Activated naive CD4-positive, alpha-beta T cell treated with anti-CD3 and anti-CD28 coated beads, Interleukin-2, amount 50 U/mL, for 16 hours (primary cell): ENCODE measurements at places on chromosomes 5 and 9.

DNA sequence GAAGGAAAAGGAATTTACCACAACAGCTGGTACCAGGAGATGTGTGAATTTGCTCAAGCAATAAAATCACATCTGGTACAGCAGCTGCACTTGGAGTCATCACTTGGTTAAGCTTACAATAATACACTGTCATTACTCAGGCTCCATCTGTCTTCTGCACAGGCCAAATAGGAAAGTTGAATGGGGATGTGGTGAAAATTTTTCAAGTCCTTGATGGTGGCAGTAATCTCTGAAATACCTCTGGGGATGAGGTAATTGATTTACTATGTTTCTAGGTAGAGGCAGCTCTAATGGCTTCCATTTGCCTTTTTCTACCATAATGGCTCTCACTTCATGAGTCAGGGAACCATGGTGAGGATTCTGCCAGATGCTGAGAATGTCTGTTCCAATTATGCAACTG lies 206.8 kb upstream of the ATP10B start:
- no peak for DNase-seq

GRCh38 chr5:116935561-116936162 lies 361.0 kb upstream of the SEMA6A start:
- no peak for DNase-seq

GRCh38 chr9:35517131-35517530 lies 27.2 kb downstream of the RUSC2 start:
- no peak for DNase-seq

DNA sequence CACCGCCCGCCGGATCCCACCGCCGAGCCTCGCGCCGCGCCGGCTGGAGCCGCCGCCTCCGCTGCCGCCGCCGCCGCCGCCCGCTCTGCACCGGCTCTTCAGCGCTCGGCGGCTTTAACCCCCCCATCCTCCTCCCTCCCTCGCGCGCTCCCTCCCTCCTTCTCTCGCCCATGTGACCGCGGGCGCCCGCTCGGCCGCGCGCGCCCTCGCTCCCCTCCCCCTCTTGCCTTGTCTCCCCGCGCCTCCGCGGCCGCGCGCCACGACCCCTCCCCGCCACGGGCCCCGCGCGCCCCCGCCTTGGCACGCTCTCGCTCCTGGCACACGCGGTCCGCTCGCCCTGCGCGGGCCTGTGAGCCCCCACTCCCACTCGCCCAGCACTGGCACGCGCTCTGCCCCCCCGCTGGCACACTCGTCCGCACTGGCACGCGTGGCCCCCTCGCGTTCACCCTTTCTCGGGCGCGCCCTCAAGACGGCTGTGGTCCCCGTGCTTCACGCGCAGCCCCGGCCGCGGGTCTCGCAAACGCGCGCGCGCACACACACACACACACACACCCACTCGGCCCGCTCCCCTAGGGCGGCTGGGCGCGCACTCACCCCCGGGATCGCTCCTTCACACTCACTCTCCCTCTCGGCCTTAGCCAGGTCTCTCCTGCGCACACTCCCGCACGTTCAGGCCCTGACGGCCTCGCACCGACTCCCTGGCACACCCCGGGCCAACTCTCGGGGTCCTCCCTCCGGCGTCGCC lies at the start of gene CNTFR:
TSS of gene CNTFR (minus strand) at position 89 of the 745 bp plus-strand sequence. CDS start 20,743 bp downstream, outside the sequence.
- DNase-seq = peak; percentile 31

DNA sequence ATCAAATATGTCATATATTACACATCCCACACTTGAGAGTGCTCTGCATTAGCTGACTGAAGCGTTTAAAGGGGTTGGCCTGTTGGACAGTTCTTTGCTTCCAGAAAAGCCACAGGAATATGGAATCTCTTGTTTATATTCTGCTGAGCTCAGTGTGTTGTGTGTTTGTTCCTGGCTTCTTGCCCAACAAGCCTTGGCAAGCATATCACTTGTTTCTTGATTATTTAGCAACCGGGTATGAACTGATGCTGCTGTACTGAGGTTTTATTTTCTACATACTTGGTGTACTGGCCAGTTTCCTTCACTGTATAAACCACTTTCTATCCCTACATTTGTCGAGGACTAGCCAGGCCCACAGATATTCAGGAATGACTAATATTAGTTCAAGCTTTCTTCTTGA lies 378.9 kb downstream of the KCTD16 start:
- no peak for DNase-seq

- no peak for DNase-seq
Observed at GRCh38 chr5:77636641-77637169, 1.8 kb downstream of the OTP start.
